ENCODE measurements at places on chromosomes 5 and 9. TPM values are rescaled to one million over a fixed set of nuclear protein-coding genes. Genes with fewer than 3 reads are reported as not detected.

DNA sequence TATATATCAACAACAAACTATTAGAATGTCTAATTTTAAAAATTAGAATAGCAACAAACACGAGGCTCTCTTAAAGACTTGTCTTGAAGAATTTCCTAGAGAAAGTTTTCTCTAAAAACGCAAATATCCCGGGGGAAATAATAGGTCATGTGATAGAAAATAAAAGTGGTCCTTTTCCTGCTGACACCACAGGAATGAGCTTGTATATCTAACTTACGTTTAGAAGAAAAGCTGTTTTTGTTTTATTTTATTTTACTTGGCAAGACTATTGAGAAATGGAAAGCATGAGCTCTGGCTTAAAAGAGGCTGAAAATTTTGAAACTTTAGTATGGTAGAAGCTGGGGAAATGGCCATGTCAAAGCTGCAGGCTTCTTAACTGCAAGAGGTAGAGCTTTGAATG lies 465.0 kb downstream of the AGTPBP1 start:
- DNase-seq: no peak
- H3K27ac ChIP-seq: no peak overlapping the region
- H3K4me1 ChIP-seq: no peaks in the 10 kb centered on the region
- no peaks in the 10 kb centered on the region for H3K36me3 ChIP-seq
- no peaks in the 10 kb centered on the region for H3K27me3 ChIP-seq

DNA sequence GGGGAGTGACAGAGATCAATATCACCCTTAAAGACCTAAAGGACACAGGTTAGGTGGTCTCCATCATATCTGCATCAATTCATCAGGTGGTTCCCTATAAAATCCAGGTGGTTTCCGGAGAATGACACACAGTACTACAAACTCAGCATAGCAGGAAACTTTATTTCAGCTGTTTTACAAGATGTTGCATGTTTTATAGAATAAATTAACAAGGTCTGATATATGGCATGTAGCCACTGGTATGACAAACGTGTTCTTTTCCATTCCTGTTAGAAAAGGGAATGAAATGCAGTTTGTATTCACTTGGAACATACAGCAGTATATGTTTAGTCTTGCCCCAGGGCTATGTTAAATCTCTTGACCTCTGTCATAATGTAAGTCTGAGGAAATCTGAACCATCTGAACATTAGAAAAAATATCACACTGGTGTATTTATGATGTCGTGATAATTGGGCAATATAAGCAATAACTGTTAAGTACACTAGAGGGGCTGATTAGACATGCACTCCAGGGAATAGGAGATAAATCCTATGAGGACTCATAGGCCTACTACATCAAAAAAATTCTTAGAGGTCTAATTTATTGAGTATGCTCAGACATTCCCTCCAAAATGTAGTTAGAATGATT lies 42.2 kb upstream of the TNFSF8 start:
- H3K4me1 ChIP-seq: no peaks in the 10 kb centered on the region
- DNase-seq: no peak
- H3K4me3 ChIP-seq: no peak overlapping the region
- H3K36me3 ChIP-seq: no peaks in the 10 kb centered on the region

Gene LMBRD2
- total RNA-seq: 19.8 TPM

Gene GRHPR
- 108 TPM for total RNA-seq

DNA sequence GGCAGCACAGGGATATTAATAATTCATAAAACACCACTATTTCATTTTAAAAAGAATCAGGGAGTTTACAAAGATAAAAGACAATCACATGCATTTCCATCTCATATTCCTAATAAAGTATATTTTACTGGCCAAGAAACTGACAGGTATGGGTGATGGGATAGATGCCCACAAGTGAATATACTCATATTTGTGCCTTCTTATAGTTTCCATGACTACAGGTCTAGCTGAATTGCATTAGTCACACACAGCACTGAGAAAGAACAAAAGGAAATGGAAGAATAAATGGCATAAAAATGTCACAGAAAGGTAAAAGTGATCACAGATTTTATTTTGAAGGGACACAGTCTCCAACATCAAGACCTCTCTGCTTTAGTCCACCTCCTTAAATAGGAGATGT lies 193.5 kb downstream of the PLK2 start:
- no peak overlapping the region for H3K4me3 ChIP-seq
- H3K36me3 ChIP-seq: no peaks in the 10 kb centered on the region
- H3K27me3 ChIP-seq: no peaks in the 10 kb centered on the region
- peaks cover 1% of the 10 kb centered on the region for H3K4me1 ChIP-seq
- DNase-seq: peak; percentile 42
- H3K27ac ChIP-seq: no peak overlapping the region

Gene SPATA31E1
- not detected for total RNA-seq

DNA sequence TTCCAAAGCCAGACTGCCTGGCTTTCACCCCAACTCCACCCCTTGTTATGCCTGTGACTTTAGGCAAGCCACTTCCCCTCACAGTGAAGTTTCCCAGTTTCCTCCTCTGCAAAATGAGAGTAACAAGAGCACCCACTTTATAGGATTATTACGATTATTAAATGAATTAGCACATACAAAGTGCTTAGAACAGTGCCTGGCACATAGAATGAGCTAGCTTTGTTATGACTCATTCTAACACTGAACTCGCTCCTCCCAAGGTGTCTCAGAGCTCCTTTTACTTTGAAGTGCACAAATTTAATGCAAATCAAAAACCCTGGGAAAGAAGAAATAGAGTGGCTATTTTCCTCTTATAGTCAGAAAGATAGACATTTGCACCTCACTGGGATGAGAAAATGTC lies 34.3 kb downstream of the DNAH5 start:
- no peaks in the 10 kb centered on the region for H3K4me1 ChIP-seq
- no peak overlapping the region for H3K4me3 ChIP-seq
- H3K27ac ChIP-seq: no peak overlapping the region
- no peaks in the 10 kb centered on the region for H3K27me3 ChIP-seq
- no peaks in the 10 kb centered on the region for H3K36me3 ChIP-seq

DNA sequence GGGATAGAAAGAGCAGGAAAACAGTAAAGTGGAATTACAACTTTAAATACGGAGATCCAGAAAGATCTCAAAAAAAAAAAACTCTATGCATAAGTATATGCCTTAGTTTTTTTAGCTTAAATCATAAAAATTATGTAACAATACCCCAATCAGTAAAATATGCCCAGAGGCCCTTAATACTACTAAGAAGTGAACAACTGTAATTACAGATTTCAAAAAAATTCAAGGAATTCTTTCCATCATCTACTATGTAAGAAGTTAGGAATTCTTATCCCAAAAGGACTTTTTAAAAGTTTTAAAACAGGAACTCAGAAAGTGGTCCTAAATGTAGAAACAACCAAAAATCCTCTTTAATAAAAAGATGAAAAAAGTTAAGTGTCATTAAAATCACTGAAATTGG lies 111.3 kb downstream of the SSBP2 start:
- H3K4me1 ChIP-seq: peaks cover 3% of the 10 kb centered on the region
- no peaks in the 10 kb centered on the region for H3K27me3 ChIP-seq
- H3K36me3 ChIP-seq: no peaks in the 10 kb centered on the region
- H3K27ac ChIP-seq: peak overlapping the region; percentile 36

GRCh38 chr5:106699198-106699597 lies 971.5 kb downstream of the EFNA5 start:
- no peaks in the 10 kb centered on the region for H3K36me3 ChIP-seq
- H3K27me3 ChIP-seq: no peaks in the 10 kb centered on the region
- no peak for DNase-seq
- no peaks in the 10 kb centered on the region for H3K4me1 ChIP-seq
- H3K4me3 ChIP-seq: no peak overlapping the region

DNA sequence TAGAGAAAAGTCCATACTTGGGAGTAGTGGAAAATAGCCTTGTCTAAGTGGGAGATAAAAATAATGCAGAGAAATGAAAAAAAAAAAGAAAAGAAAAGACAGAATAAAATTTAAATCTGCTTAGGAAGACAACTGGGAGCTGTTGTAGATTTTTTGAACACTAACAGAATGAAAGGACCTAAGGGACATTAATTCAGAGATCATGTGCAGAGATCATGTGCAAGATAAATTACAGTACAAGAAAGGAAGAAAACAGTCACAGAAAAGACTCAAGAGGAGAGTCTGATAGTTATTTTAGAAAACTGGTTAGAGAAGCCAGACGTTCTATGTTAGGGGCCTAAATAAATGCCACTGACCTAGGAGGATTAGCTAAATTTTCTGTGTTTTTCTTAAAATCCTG lies 1226.8 kb upstream of the NUDT12 start:
- H3K36me3 ChIP-seq: no peaks in the 10 kb centered on the region
- no peak overlapping the region for H3K27ac ChIP-seq
- H3K4me1 ChIP-seq: no peaks in the 10 kb centered on the region
- no peaks in the 10 kb centered on the region for H3K27me3 ChIP-seq

GRCh38 chr9:75926385-75926784 lies 35.9 kb downstream of the PCSK5 start:
- no peaks in the 10 kb centered on the region for H3K36me3 ChIP-seq
- no peaks in the 10 kb centered on the region for H3K4me1 ChIP-seq
- no peak for DNase-seq
- H3K27ac ChIP-seq: no peak overlapping the region
- no peaks in the 10 kb centered on the region for H3K27me3 ChIP-seq

- peaks cover 12% of the 10 kb centered on the region for H3K4me1 ChIP-seq
- peaks cover 29% of the 10 kb centered on the region for H3K36me3 ChIP-seq
- no peak overlapping the region for H3K4me3 ChIP-seq
- H3K27me3 ChIP-seq: no peaks in the 10 kb centered on the region
Observed at GRCh38 chr5:134143431-134143830, 28.9 kb downstream of the TCF7 start.

Gene GNA14
- total RNA-seq: 0.26 TPM

Gene PCDHGA12
- 13.7 TPM for total RNA-seq

Gene PDE6A
- total RNA-seq: under 0.01 TPM

DNA sequence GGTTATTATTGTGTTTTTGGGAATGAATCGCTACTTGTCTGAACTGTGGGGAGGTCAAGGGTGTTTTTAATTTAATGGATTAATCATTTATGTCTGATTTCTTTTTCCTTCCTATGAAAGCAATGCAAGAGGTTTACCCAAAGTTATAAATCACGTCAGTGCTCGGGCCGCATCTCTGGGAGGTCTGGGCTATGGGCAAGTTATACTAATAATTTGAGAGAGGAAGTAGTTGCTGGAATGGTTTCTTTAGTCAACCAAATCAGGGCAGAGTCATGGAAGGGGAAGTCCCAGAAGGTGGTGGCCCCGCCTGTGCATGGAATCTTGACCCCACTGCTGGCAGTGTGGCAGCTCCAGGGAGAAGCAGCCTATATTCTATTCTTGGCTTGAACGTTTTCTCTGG lies 180.2 kb downstream of the HSPA4 start:
- no peaks in the 10 kb centered on the region for H3K36me3 ChIP-seq
- H3K4me1 ChIP-seq: no peaks in the 10 kb centered on the region
- no peaks in the 10 kb centered on the region for H3K27me3 ChIP-seq

DNA sequence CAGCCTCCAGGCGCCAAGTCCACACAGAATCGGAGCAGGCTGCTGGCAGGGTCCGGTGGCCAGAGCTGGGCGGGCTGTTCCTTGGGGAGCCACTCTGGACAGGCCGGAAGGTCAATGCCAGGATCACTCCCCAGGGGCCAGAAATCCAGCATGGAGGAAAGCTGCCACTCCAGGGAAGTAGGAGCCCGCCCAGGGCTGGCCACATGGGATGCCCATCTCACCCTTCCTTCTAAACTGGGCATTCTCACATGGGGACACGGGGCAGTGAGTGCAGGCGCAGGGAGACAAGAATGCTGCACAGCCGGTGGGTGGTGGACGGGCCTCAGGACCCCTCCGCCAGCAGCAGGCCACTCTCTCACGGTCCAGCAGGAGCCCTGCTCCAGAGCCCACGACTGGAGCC lies 58.2 kb downstream of the ADAMTS2 start:
- no peak overlapping the region for H3K4me3 ChIP-seq
- no peaks in the 10 kb centered on the region for H3K36me3 ChIP-seq
- no peak for DNase-seq
- H3K4me1 ChIP-seq: peaks cover 5% of the 10 kb centered on the region
